ENCODE measurements at places on chromosomes 1 and 21.

DNA sequence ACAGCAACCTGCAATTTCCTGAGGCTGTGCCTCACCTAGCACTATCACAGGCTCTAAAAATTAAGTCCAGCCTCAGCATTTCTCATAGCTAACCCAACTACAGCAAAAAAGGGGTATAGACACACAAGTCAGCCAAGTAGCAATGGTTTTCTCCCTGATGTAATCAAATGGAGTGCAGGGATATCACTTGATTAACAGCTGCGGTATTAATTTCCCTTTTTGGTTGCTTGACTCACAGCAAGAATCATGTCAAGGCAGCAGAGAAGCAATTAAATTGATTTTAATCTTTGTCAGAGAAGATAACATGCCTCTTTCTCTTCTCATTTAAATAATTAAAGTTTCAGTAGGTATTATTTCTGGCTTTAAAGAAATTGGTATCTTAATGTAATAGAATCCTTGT is 278.9 kb downstream of the RWDD3 start:
- DNase-seq: no peak

GRCh38 chr1:24955161-24955560 is 25.1 kb upstream of the RUNX3 start:
- peak; percentile 49 for DNase-seq

DNA sequence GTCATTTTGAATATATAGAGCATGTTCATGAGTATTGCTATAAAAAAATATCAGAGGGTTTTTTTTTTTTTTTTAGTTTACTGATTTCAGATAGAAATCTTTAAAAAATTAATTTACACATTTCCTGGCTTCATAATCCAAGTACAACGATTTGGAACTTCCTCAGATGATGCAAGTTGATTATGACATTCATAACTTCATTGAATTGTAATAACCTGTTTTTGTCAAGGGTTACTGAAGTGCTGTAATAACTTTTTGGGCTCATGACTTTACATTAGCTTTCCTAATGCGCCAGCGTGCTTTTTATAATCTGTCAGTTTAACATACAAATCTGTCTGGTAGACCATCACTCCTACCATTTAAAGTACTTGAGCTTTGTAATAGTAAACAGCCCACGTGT is 81.3 kb downstream of the SASS6 start:
- DNase-seq: no peak

DNA sequence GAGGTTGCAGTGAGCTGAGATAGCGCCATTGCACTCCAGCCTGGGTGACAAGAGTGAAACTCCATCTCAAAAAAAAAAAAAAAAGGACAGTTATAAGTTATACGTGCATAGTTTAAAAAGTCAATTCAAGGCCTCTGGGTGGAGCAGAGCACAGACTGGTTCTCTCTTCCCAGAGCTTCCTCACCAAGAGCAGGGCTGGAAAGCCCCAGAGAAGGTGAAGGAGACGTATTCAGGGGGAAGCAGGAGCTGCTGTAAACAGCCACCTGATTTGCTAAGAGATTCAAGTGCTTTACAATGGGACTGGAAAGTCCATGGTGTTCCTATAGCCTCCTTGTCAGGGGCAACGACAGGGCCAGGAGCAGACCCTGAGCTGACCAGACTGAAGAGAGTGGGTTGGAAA is 85.0 kb upstream of the LYST start:
- DNase-seq: no peak

DNA sequence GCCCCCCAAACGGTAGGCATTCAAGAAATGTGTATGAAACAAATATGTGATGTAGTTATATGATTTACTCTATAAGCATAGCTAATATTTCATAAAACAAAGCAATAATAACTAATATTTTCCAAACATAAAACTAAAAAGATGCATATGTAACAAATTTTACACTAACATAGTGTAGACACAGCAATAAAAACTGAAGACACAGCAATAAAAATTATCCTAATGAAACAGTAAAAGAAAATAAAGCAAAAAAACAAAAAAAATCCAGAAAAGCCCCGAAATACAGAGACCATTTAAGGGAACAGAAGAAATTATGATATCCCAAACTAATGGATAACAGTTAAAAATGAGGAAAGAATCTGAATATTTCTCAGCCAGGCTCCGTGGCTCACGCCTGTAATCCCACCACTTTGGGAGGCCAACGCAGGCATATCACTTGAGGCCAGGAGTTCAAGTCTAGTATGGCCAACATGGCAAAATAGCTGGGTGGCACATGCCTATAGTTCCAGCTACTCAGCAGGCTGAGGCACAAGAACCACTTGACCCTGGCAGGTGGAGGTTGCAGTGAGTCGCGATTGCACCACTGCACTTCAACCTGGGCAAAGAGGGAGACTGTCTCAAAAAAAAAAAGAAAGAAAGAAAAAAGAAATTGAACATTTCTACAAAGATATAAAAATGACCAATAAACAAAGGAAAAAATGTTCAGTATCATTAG is 38.2 kb upstream of the PSMG1 start:
- DNase-seq: no peak

- DNase-seq: peak; percentile 27
Observed at GRCh38 chr1:234758851-234759250, 148.9 kb upstream of the IRF2BP2 start.

DNA sequence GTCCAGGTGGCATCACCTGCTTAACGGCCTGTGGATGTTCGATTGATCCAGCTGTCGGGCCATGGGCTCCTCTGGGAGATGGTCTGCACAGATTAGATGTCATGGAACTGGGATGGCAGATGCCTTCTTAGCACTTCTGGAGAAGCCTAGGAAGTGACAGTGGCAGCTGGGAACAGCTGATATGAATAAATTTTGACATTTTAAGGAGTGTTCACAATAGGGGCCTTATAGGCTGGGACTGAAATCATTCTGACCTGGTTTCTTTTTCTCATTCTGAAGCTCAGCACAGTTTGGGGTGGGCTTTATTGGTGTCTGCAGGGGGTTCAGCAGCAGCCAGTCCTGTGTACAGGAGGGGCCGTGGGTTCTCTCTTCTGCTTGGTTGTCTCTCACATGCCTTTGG is 175.3 kb downstream of the CACNA1E start:
- no peak for DNase-seq

DNA sequence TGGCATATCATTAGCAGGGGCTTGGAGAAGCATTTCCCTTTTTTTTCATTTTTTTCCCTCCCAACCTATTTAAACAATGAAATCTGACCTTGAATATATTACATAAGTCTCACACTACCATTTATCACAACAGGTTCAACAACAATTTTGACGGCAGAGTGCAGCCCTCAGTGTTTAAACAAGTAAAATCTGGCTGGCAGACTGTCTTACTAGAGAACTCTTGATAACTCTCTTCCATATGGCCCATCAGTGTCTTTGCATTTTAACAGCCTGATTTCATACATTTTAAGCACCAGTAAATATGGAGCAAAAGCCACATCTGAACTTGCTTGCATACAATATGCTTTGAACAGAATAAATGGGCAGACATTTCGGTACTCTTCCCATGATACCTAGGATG is 213.0 kb downstream of the KCTD3 start:
- no peak for DNase-seq

DNA sequence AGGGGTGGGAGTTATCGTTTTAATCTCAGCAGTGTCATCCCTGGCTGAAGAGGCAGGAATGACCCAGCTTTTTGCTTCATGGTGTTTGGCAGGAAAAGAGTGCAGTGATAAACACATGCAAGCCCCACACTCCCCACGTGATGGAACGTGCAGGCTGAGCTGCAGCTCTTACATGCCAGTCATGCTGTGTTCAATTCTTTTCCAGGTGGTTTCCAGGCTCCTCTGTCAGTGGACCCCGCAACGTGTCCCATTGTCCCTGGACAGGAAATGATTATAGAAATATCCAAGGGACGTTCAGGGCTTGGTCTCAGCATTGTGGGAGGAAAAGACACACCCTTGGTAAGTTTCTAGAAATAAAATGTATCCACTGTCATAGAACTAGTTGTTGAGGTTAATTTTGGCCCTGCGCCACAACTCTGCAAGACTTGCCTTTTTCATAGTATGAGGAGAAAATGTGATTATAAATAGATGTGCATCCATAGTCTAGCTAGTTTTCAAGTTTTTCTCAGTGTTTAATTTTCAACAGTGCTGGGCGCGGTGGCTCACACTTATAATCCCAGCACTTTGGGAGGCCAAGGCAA is 110.2 kb upstream of the L1TD1 start:
- no peak for DNase-seq

DNA sequence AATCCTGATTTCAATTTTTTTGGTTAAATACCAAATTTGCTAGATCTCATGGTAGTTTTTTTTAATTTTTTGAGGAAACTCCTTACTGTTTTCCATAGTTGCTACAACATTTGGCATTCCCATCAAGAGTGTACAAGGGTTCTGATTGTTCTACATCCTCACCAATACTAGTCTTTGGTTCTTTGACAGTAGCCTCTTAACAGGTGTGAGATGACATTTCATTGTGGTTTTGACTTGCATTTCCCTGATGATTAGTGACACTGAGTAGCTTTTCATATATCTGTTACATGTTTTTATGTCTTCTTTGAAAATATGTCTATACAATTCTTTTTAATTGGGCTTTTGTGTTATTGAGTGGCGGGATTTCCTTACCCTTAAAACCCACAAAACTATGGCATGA is 20.9 kb upstream of the RGS13 start:
- no peak for DNase-seq

DNA sequence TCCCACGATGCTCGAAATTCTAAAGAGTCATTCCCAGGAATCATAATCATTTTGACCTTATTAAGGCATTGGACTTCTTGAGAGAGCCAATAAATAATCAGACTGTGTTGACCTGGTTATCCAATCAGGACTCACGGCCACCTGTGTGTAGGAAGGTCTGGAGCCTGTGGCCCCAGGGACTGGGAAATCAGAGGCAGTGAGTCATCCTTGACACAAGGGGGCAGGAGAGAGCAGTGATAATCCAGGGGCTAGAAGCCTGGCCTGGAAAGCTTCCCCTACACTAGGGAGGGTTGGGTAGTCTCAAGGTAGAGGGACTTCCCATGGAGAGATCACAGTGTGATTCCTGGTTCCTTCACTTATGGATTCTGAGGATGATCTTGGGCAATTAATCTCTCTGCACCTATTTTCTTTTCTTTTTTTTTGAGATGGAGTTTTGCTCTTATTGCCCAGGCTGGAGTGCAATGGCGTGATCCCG is 4.7 kb downstream of the MR1 start:
- DNase-seq: peak; percentile 25

- no peak for DNase-seq
Observed at GRCh38 chr1:844472-845026, 79.2 kb upstream of the SAMD11 start.

DNA sequence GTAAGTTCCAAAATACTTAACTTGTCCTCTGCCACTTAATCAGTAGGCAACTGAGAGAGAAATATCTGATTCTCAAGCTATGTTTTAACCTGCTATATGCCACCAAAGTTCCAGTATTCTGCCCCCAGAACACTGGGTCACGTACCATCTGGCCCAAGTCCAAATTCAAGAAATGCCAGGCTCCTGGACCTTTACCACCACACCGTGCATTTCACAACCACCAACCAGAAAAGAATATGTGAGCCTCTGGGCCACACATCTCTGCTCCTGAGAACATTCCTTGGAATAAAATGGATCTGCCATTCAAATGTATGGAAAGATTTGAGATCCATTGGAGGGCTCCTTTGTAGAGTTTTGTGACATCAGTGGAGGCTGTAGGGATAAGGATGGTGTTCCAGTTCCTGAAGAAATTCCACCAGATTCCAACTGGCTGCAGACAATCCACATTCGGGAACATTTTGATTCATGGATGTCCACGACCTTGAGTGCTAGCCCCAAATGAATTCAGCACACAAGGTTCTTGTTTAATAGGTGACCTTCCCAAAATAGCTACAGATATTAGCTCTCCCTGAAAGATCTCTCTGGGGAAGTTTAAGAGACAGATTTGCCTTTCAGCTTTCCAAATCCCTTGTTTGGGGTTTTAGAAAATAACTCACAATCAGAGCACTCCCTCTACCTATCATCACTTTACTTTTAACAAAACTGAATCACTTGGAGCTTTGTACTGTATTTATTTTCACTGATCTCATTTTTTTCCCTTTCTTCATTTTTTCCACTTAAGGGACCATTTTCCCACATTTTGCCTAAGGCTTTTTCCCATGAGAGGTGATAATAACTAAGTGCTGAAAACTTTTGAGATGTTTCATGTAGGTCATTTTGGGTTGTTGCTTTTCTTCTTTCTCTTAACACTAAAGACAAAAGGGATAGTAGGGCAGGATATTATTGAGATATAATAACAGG is 128.4 kb upstream of the ZC3H11B start:
- DNase-seq: no peak

DNA sequence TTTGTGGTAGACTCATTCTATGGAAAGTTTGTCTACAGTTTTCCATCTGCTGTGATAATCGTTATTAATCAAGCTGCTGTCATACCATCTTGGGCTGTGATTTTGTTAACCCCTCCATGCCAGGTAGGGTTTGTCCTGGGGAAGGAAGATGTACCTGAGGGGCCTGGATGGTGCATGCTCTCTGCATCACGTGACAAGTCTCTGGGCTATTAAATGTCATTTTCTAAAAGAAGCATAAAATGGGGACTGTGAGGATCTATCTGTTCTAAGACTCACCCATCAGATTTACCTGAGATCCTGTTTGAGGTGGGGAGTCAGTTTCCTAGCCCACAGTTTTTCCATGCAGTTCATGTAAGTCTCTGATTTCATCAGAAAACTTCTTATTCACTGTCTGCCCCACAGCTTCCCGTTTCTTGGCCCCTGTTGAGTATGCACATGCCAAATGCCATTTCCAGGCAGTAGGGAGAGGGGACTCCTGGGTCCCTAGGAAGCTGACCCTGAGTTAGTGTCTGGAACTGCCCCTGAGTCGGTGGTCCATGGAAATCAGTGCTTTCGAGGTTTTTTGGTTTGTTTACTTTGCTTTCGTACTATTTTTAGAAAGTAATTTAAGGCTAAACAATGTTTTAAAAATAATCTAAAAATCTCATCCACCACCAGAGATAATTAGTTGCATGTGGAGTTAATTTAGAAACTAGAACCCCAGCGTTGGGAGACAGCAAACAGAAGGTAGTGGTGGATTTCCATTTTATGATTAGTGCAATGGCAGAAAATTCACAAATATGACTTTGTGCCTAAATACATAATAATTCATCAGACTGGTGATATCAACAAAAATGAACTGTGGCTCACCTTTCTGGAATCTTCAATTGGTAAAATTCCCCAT is 46.7 kb downstream of the ZBTB18 start:
- DNase-seq: no peak

DNA sequence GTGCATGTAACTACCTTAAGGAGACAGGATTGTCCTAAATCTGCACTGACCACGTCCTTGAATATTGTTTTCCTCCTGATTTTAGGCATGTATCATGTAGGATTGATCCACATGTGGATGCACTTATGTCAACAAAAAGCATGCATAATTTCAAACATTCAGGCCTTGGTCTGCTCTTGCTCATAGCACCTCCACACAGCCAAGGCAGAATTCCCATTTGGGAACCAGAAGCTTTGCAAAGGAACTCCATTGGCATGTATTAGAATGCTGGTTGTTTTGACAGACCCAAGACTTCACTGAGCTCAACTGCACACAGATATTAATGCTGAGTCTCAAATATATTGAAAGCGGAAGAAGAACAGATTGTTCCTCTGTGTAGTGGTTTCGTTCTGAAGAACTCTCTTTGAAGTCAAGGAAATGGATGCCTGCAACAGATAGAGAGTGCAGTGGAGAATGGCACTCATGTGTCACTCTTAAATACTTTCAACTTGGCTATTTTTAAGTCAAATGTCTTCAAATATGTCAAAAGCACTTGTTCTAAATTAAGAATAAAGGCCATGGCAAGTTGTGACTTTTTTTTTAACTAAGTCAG is 387.6 kb downstream of the LTN1 start:
- DNase-seq: no peak

GRCh38 chr1:85091671-85092280 is 43.5 kb upstream of the MCOLN3 start:
- no peak for DNase-seq

GRCh38 chr1:156625436-156626078 is 6.3 kb downstream of the HAPLN2 start:
- peak; percentile 40 for DNase-seq
